SW480 (cell line): ENCODE measurements at places on chromosomes 2 and 18.

DNA sequence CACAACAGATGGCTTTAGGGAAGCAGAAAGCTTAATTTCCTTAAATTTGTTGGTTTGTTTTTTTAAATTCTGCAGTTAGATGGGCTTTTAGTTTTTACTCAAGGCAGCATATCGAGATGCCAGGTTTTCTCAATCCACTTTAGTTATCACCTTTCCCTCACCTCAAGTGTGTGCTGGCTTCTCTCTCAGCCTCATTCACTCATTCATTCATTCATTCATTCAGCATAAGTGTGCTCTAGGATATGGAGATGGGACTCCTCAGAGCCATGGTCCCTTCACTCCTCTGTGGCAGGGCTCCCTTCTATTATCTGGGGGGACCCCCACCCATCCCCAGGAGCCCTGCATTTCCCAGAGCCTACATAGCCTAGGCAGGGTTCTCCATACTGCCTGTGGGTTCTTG is 19.0 kb downstream of the VIL1 start:
- DNase-seq = no peak

DNA sequence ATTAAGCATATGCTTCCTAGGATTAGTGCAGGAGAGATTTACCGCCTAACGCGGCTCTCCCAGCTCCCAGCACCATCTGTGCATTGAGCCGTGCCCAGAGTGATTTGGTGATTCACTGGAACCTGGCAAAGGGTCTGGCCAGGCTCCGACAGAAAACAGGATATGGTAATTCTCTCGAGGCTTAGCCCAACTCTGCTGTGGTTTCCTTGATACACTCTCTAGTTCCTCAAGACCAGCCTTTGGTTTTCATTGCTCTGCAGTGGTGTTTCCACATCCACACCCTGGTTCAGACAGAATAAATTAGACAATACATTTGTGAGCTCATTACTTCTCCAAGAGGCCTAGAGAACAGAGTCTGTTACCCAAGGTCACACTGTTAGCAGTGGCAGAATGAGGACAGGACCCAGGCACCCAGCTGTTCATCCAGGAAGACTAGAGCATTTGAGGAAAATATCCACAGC is 23.0 kb upstream of the SMAD2 start:
- no peak for DNase-seq

- DNase-seq = no peak
Measured at GRCh38 chr2:39140322-39140847, 19.5 kb upstream of the SOS1 start.

DNA sequence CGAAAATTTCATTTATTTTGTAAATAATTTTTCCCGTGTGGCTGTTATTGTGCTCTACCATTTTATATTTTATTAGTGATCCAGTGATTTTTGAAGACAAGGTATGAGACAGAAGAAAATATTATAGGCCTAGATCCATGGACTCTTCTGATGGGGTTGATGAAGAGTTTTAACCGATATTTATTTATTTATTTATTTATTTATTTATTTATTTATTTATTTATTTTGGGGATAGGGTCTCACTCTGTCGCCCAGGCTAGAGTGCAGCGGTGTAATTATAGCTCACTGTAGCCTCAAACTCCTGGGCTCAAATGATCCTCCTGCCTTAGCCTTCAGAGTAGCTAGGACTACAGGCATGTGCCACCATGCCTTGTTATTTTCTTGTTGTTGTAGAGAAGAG is 33.6 kb upstream of the RMND5A start:
- DNase-seq = no peak

DNA sequence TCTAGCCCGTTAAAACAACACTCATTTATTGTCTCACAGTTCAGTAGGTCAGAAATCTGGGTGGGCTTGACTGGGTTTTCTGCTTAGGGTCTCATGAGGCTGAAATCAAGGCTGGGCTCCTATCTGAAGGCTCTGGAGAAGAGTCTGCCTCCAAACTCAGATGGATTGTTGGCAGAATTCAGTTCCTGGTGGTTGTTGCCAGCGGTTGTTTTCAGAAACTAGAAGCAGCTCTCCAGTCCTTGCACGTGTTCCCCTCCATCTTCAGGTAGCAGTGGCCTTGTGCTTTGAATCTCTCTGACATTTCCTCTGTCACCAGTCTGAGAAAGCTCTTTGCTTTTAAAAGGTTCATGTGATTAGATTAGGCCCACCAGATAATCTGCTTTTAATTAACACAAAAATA is 20.1 kb upstream of the FN1 start:
- no peak for DNase-seq
